ENCODE measurements at places on chromosomes 4 and X.

- no peak for DNase-seq
Measured at GRCh38 chrX:107227780-107228485, 21.5 kb downstream of the DNAAF6 start.

GRCh38 chr4:16801356-16801755, 97.1 kb downstream of the LDB2 start:
- no peak for DNase-seq

DNA sequence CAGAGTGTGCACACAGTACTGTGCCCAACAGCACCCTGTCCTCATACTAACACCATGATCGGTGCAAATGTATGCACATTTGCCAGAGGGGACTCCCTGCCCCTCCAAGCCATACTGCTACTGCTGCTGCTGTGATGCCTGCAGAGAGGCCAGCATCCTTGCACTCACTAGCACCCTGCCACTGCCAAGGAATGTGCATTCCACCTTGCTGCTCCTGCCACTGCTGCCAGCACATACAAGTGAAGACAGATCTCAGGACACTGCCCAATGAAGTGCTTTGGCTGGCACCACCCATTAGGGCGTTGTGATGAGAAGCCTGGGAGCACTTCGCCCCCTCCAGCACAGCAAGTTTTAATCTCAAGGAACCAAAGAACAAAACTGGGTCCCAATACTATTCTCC, 146.3 kb upstream of the DMD start:
- DNase-seq = no peak

- no peak for DNase-seq
Measured at GRCh38 chr4:1839282-1839681, 16.7 kb downstream of the LETM1 start.

GRCh38 chrX:153029875-153030274, 26.4 kb upstream of the PNMA3 start:
- no peak for DNase-seq

- DNase-seq = no peak
Measured at GRCh38 chr4:172348426-172348825, 535.2 kb downstream of the GALNTL6 start.

- DNase-seq = no peak
Measured at GRCh38 chr4:42638993-42639392, 17.9 kb downstream of the ATP8A1 start.

GRCh38 chr4:85391071-85391470, 83.9 kb upstream of the ARHGAP24 start:
- DNase-seq = no peak

DNA sequence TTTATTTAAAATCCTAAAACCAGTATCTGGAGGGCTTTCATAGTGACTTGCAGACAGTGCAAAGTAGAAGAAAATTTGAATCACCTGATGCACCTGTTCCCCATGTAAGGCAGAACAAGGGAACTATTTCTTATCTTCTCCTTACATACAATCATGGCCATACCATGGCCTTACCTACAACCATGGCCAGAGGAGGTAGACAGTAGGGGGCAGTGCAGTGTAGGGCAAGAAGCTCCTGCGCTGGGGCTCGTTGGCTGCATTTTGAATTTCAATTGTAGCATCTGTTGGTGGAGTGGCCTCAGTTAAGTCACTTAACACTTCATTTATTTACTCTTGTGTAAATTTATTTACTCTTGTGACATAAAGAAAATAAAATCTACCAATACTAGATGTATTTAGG, 33.0 kb downstream of the GALNTL6 start:
- DNase-seq = peak; percentile 23

- DNase-seq = no peak
Measured at GRCh38 chrX:107384397-107385105, 64.9 kb upstream of the FRMPD3 start.

DNA sequence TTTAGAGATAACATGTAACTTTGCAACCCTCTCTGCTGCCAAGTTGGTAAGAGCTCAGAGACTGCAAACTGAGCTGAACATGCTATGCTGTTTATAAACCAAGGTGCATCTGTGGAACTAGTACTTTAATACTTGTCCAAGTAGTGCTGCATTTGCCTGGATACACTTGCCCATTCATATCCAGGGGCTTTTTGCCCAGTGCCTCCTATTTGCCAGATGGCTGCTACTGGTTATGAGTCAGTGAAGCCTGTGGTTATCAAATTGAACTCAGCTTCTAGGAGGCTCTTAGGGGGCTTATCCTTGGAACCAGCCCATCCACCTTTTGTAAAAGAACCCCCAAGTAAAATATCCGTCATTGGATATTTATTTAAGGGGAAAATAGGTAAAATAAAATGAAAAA, 79.6 kb downstream of the AFF2 start:
- no peak for DNase-seq

DNA sequence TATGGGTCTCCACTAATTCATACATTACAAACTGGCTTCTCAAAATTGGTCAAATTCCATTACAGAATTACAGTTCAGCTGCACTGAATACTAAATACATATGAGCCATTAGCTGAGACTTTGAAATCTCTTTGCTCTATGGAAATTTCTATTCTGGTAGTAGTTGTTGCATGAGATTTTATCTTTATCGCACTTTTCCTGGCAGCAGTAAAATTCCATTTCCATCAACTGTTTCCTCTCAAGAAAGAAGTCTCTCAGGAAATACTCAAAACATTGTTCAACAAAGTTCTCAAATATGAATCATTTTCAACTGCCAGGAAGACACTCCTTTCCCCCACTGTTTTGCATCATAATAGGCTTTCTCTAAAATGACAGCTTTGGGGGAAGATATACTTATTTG, 51.3 kb downstream of the ATP11C start:
- DNase-seq = no peak

DNA sequence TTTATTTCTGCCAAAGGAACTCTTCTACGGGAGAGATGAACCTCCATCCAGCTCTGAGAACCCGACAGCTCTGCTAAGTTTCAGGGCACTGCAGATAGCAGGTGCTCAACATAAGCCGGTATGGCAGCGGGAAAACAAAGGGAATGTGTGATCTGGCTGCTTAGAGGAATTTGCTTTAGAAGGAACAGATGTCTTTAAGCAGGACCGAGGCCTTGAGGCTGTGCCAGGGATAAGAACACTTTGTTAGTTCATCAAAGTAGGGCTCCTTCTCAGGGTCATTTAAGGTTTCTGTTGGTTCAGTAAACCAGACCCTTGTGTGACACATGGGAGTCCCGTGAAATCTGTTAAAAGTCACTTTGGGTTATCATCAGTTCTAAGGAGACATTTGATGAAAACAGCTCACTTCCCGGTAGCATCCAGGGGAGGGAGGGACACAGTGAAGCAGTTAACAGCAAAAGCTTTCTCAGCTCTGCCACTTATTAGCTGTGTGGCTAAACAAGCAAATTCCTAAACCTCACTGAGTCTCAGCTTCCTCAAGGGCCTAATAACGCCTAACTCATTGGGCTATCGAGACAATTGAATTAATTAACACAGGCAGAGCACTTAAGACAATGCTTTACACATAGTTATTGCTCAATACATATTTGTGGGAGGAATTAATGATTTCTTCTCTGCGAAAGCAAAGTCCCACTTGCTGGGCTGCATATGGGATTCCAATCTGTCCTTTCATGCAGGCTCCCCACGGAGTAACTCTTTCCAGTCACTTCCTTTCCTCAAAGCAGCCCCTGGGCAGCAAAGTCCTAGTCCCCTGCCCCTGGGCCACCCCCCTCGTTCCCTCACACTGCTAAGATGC, 2.9 kb upstream of the FTSJ1 start:
- DNase-seq = no peak

- no peak for DNase-seq
Measured at GRCh38 chr4:128315756-128316520, 28.3 kb upstream of the PGRMC2 start.

- DNase-seq = no peak
Measured at GRCh38 chrX:29071525-29072320, 484.5 kb downstream of the IL1RAPL1 start.

DNA sequence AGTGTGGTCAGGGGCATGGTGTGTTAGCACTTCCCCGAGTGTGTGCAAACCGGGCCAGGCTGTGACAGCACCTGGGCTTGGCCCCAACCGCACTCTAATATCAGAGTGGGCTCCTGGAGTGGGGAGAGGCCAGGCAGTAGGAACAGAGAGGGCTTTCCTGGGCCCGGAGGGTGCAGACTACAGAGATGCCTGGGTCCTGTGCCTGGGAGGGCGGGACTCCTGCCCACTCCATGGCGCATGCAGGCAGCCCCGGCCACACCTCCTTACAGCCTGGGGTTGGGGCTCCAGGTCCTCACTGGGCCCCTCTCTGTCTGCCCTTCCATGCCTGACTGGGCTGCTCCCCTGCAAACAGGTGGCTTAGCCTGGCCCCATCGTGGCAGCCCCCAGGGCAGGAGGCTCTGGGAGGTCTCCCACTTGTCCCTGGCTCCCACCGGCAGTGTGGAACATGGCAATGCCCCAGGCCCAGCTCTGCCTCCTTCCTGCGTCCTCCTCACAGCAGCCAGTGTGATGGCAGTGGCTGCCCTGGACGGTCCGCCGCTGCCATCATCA, 60.4 kb downstream of the AGA start:
- no peak for DNase-seq

- DNase-seq = peak; percentile 12
Measured at GRCh38 chrX:144896323-144896722, 351.0 kb upstream of the SPANXN1 start.

GRCh38 chrX:142804085-142804484, 221.6 kb upstream of the SPANXN4 start:
- DNase-seq = no peak

DNA sequence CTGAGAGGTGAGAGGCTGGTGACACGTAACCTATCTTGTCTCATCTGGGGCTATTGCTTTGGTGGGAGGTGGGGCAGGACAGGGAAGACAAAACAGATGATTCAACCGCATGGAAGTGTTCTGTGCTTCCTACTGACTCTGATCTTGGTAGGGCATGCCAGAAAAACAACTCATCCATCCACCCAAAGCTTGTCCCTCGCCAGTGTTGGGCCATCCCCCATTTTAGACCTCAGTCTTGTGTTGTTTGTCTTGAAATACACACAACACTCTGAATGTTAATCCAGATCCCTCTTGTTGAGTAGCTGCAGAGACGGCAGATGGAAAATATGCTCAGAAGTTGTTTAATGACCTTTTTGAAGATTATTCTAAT, 377 bp downstream of the CHRNA9 start:
- no peak for DNase-seq

- no peak for DNase-seq
Measured at GRCh38 chr4:147370473-147370872, 110.4 kb upstream of the EDNRA start.

DNA sequence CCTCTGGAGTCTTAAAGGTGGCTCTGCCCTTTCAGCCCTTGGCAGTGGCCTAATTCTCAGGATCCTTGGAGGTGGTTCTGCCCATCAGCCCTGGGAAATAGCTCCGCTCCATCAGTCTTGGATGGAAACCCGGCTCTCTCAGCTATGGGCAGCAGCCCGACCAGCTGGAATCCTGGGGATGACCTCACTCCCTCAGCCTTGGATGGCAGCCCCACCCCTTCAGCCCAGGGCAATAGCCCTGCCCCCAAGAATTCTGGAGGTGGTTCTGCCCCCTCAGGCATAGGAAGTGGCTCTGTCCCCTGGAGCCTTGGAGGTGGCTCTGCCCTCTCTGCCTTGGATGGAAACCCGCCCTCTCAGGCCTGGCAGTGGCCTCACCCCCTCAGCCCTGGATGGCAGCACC, 127.7 kb downstream of the RBMX2 start:
- no peak for DNase-seq

GRCh38 chr4:137621056-137621455, 88.8 kb upstream of the PCDH18 start:
- DNase-seq = no peak

GRCh38 chrX:49987651-49988050, 65.3 kb downstream of the CLCN5 start:
- no peak for DNase-seq

GRCh38 chrX:48754238-48754637, 7.3 kb upstream of the GLOD5 start:
- no peak for DNase-seq

GRCh38 chrX:17876135-17876534, 15.0 kb upstream of the RAI2 start:
- no peak for DNase-seq

DNA sequence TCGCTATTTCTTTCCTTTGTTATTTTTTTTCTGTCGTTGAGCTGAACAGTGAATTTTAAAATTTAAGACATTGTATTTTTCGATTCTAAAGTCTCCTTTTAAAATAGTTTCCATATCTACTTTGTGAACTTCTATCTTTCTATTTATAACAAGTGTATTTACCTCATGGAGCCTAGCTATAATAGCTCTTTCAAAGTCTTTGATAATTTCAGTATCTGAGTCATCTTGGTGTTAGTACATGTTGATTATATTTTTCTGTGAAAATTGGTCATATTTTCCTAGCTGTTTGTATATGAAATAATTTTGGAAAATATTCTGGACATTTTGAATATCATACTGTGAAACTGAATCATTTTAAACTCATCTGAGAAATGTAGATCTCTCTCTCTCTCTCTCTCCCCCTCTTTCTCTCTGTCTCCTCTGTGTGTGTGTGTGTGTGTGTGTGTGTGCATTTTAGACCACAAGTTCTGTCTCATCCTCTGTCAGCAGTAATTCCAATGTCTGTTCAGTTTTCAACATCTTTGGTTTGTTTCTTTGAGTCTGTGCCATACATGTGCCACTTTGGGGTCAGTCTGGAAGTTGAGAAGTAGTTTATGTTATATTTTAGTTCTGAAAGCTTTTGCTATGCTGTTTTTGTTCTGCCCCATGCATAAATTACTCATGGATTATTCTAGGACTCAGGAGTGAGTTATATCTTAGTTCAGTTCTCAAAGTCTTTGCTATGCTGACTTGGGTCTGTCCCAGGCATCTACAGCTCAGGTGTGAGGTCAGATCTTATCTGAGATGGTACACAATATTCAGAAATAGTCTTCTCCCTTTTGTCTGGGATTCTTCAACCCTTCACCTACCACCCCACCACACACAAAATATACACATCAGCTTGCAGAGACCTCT, 366.4 kb upstream of the CASK start:
- no peak for DNase-seq

DNA sequence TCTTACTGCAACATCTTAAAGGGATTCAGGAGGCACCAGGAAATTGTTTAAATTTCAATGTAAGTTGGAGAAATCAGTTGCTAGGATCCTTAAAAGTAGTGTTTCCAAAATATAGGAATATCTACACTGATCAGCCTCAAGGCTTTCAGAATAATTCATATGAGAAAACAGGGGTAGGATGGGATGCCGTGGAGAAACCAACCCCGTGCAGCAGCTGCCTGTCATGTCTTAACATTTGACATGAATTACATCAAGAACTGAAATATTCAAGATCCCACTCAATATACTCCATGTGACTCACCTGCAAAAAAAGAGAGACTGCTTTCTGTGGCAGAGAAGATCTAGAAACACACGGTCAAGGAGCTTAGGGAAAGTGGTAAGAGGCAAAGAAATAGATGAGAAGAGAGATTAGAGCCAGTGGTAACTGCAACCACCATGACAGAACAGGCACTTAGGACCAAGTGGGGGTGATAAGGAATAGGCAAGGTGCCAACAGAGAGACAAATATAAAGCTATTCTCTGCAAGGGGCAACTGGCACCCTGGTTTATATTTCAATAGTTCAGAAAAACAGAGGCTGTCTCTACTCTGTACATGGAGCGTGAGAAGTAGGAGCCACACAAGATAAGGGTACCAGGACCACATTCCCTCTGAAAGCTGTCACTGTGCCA, 64.0 kb downstream of the SLC39A8 start:
- DNase-seq = no peak
